NCI-H2107 (cell line): ENCODE measurements at places on chromosomes 2 and 18.

DNA sequence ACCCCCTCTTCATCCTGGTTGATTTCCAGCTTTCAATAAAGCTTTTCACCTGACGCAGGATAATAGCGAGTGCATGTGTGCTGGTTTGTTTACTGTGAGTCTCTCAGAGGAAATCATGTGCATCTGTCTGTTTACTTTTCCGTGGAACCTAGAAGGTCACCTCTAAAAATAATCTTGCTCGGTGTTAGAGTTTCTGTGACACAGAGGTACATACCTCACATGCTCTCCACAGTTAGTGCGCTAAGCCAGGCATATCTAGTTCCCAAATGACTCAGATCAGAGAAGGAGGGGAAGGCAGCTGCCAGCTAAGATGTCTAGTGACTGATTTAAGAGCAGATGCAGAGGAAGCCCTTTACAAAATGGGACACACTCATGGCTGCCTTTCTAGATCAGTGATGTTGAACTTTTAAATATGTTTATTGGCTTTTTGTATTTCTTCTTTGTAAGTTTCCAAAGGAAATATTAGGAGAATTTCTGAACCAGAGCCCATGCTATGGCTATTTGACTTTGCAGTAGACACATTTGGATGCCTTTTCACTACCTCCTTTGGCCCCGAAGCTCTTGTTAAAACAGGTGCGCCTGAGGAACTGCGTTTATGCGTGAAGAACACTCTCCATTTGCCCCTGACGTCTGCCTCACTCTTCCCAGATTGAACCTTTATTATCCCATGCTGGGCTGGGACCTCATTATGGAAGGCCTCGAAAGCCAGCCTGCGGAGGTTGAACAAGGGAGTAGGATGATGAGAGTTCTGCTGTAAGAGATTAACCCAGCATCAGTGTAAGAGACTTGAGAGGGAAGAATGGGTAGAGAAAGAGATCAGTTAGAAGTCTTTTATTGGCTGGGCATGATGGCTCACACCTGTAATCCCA lies 145.6 kb downstream of the FAM161A start:
- peak; percentile 52 for DNase-seq

DNA sequence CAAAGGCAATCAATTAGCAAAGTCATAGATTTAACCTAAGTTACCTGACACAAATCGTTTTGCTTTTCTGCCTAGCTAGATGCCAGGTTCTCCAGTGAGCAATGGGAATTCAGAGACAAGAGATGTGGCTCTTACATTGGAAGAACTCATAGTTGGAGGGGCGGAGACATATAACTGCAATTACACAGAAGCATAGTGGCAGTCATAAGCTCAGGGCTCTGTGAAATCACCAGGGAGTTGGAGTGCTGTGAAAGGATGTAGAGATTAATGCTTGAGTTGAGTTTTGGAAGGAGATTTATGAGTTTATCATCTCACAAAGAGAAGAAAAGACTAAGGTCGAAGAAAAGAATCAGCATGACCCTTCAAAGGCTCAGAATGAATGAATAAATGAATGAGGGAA lies 457.2 kb upstream of the TRIB2 start:
- no peak for DNase-seq

- DNase-seq = no peak
These were observed 106.9 kb downstream of the CDK15 start for GRCh38 chr2:201913201-201913600.

DNA sequence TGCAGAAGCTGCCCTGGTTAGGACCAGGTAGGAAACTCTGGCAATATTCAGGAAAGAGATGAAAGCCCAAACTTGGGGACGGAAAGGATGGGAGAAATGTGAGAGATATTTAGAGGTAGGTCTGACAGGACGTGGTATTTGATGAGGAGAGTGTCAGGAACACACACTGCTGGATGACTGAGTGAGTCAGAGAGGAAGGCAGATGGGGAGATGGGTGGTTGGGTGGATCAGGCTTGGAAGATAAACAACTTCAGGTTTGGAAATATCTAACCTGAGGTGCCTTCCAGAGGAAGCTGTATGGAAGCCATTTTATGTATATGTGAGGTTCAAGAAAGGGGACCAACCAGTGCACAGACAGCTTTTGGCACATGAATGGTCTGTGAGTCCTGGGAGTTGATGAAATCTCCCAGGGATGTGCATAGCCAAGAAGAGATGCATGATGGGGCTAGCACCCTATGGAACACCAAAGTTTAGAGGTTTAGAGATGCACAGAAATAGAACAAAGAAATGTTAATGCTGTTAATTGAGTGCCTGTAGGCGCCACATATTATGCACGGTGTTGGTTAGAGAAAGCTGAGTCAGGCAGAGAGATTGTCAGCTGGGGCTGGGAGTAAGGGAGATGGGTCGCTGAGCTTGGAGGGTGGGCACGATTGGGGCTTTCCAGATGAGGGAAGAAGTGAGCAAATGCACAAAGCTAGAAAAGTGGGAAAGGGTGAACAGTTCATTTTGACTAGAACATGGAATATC lies 101.0 kb downstream of the VIT start:
- DNase-seq = no peak

GRCh38 chr2:223735035-223735640 lies 102.2 kb downstream of the AP1S3 start:
- no peak for DNase-seq

DNA sequence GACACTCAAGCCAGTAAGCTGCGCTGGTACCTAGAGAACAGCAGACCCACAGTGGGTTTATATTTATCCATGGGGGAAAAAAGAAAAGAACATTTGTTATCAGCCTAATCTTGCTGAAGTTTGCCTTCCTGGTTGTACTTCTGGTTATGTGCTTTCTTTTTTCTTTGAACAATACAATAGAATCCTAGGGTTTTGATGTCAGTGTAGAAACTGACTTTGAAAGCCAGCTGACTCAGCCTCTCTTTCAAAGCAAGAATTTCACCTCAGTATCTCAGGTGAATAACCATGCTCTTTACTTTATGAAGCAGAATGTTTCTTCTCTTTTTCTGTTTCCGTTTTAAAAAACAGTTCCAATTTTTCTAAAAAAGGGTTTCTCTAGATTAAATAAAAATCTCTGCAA lies 78.4 kb downstream of the CD8B2 start:
- no peak for DNase-seq

DNA sequence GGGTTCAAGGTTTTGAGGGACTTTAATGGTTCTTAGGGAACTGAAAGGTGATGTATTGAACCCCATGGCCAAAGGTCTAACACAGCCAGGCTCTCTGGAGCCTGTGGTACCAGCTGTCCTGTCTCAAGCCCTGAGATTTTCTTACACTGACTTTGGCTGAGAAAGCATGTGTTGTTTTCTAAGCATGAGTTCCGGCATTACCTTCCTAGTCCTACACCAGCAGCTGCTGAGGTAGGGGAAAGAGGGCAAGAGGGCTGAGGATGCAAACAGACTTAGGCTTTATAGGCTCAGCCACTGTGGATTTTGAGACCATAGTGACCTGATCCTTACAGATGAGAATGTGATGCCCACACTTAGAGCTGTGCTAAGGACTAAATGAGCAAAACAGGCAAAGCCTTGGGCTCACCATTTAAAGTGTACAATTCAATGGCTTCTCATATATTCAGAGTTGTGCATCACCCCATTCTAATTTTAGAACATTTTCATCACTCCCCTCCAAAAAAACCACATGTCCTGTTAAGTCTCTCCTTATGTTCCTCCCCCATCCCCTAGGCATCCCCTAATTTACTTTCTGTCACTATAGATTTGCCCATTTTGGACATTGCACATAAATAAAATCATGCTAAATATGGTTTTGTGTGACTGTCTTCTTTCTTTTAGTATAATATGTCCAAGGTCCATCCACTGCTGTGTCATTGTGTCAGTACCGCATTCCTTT lies 99.7 kb upstream of the OTOS start:
- no peak for DNase-seq

DNA sequence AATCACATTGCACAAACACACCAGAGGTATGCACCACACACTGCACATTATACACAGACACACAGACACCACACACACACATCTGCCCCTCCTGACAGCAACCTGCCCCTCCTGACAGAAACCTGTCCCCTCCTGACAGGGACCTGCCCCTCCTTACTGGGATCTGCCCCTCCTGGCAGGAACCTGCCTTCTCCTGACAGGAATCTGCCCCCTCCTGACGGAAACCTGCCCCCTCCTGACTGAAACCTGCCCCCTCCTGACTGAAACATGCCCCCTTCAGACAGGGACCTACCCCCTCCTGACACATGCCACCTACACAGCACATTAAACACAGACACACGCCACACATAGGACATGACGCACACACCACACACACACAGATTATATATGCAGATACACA lies 88.9 kb downstream of the PXDN start:
- no peak for DNase-seq

DNA sequence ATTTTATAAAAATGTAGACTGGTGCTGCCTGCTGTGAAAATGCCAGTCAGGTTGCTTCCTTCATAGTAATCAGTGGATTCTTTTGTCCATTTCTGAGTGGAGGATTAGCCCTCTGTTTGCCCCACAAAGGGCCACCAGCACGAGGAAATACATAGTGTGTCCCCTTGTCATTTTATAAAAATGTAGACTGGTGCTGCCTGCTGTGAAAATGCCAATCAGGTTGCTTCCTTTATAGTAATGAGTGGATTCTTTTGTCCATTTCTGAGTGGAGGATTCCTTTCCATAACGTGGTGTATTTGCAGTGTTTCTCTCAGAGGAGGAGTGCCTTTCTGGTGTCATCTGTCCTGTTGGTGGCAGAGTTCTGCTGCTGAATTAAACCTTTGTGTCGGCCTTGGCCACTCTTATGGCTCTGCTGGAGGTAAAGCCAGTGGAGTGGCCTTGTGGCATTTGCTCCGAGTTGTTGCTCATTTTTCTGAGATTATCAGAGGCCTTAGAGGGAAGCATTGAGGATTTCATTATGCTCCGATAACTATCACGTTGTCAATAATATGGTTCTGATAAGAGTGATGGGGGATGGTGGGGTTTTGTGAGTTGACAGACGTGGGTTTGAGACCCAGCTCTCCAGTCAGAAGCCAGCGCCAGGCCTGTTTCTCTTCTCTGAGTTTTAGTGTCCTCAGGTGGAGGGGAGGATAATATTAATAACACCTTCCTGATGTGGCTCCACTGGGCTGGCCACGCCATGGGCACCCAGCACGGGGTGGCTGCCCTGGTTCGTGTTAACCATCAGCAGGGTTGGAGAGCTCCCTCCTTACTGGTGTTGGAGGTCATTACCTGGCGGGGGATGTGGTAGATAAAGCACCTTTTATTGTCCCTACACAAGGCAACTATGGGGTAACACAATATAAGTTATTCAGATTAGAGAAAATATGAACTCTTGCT lies 96.6 kb downstream of the NEDD4L start:
- DNase-seq = no peak

GRCh38 chr2:232885264-232885961 lies 15.3 kb downstream of the SNORC start:
- no peak for DNase-seq

DNA sequence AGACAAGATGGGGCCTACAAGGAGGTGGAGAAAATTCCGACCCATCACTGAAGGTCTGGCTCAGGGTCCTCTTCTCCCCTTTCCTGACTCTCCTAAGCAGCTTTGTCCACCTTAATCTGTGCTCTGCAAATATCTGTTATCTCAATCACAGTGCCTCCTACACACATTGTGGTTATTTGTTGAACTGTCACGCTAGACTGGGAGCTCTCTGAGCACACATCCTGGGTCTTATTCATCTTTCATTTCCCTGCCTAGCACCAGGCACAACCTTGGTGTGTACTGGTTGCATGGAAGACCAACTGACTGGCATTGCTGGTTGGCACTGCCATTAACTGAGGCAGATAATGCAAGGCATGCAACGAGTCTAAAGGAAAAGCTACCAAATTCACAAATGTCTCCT lies 122.9 kb upstream of the ST6GAL2 start:
- DNase-seq = no peak

GRCh38 chr2:138712212-138712979 lies 67.8 kb downstream of the NXPH2 start:
- no peak for DNase-seq

DNA sequence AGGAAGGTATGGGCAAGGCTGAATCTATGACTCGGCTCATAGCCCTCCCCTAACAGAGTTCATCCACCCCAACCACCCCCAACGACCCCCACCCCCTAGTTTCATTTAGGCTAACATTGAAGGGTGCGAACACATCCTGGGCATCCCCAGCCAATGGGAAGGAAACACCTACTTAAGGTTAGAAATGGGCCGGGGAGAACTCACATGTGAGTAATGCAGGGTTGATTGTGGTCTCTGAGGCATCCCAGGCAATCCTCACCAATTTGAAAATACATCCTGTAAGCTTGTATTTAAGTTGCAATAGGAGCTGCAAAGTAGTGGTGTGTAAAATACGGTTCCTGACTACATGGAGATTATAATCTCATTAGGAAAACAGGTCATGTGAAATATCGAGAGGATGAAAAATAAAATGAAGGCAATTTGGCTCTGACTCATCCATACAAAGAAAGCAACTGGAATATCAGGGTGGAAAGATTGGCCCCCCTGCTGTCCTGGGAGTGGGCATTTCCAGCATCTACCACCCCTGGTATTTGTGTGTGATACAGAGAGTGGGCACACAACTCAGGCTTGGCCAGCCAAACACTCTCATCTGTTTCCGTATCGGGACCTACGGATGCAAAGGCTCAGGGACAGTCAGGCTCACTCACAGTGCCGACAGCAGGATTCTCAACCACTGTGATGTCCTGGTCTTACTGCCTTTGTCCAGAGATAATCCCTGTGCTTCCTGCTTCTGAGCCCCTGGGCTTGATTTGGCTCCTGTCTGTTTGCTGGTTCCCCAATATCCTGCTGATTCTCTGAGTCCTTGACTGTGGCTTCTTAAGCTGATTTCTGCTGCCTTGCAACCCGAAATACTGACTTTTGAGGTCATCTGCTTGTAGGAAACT lies 90.0 kb upstream of the NCKAP5 start:
- no peak for DNase-seq

- no peak for DNase-seq
These were observed 88.3 kb upstream of the TFPI start for GRCh38 chr2:187642498-187642897.

DNA sequence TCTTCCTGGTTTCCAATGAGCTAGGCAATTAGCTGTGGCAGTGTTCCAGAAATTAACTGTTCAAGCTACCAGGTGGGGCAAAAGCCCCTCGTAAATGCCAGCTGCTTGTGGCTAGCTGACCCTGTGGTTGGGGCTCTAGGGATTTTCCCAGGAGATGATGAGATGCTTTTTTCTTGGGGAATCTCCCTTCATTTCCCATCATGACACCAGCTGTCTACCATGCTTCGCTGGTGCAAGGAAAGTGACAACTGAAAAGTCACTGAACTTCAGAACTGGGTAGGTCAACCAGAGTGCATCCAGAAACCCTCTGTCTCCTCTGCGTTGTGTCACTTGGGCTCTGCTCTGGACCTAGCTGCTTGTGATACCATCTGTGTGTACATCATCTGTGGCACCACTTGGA lies 386.5 kb upstream of the DCC start:
- DNase-seq = no peak

DNA sequence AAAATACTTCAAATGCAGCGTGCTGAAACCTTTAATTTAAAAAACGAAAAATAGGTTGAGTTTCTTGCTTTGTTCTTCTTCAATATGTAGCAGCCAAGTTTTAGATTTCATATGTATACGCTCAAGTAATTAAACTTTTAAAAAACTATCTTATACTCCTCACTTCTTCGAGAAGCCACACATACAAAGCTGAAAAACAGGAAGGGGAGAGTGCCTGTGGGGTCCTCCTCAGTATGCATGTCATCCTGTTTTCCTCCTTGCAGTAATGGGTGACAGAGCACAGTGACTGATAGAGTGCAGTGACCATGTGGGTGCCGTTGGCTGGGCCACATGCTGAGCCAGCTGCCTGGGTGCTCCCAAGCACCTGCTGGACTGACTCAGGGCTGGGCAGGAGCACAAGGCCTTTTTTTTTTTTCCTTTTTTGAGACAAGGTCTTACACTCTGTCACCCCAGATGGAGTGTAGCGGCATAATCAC lies 33.3 kb downstream of the UXS1 start:
- no peak for DNase-seq

- DNase-seq = no peak
These were observed 47.8 kb downstream of the INPP4A start for GRCh38 chr2:98492441-98492840.
